ENCODE measurements at places on chromosomes 5 and 9. TPM values are rescaled to one million over a fixed set of nuclear protein-coding genes. Genes with fewer than 3 reads are reported as not detected.

Gene PCDHA11
- polyA plus RNA-seq: 0.18 TPM

Gene GLE1
- 33.4 TPM for polyA plus RNA-seq

- DNase-seq: no peak
Measured at GRCh38 chr9:89815903-89816573, 211.2 kb downstream of the GADD45G start.

GRCh38 chr5:18761801-18762200 is 1127.5 kb downstream of the TAF11L14 start:
- DNase-seq: no peak

Gene TTLL11
- 8.9 TPM for polyA plus RNA-seq

DNA sequence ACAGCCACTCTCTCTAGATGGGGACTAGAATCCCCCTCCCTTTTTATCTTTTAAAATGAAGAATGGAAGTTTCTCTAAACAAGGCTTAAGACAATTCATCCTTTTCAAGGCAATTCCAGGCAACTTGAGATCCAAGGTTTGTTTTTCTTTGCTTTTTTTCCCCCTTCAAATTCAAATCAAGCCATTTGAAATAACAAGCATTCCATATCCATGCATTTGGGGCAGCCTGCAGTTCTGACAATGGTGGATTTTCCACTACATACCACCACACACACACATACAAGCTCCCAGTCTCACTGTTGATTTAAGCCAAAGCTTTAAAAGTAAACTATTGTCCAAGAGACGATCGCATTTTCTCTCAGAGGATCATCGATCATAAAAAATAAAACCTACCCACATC is 424 bp downstream of the INSYN2B start:
- no peak for DNase-seq

- no peak for DNase-seq
Measured at GRCh38 chr9:94719878-94720277, 6.6 kb upstream of the AOPEP start.

GRCh38 chr5:37435261-37435660 is 56.1 kb downstream of the WDR70 start:
- DNase-seq: no peak

DNA sequence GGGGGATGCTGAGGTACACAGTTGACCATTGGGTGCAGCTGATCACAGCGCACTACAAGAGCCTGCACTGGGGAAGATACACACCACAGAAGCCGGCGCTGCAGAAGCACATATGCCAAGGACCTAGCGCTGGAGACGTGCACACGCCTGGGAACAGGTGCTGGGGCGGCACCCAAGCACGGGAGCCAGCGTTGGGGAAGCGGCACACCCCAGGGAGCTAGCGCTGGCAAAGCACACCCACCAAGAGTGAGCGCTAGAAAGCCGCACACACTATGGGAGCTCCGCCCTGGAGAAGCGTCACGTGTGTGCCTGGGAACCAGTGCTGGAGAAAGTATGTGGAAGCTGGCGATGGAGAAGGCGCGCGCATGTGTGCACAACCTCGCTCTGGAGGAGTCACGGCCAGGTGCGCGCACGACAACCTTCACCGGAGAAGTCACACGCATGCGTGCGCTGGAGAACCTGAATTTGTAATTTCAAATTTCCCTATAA is 4.5 kb downstream of the FANCC start:
- DNase-seq: peak; percentile 76

Gene GLRA1
- not detected for polyA plus RNA-seq
